ENCODE measurements at places on chromosomes 6 and 20. TPM values are rescaled to one million over a fixed set of nuclear protein-coding genes. Genes with fewer than 3 reads are reported as not detected.

Gene TDRD6
- under 0.01 TPM for total RNA-seq

Gene TMEM14B
- total RNA-seq, result 45.7 TPM

Gene ADGRF5
- total RNA-seq, result 276 TPM

Gene SAMD10
- 1.6 TPM for total RNA-seq

Gene HLA-DMB
- 1.0 TPM for total RNA-seq

Gene CHRNA4
- total RNA-seq, result not detected

Gene SLC22A7
- not detected for total RNA-seq

Gene DAAM2
- total RNA-seq, result 0.16 TPM

Gene FAM162B
- total RNA-seq, result 0.16 TPM

Gene TTK
- total RNA-seq, result 12.1 TPM

Gene BACH2
- 0.16 TPM for total RNA-seq

Gene SDC4
- 12.6 TPM for total RNA-seq

Gene PLCB1
- 33.4 TPM for total RNA-seq

Gene ISM1
- total RNA-seq, result 0.06 TPM

Gene RUNX2
- not detected for total RNA-seq

Gene SLC44A4
- 0.06 TPM for total RNA-seq

Gene GSTA3
- total RNA-seq, result not detected

Gene ZNF165
- 0.16 TPM for total RNA-seq

Gene C6orf15
- total RNA-seq, result not detected

Gene ELOVL2
- not detected for total RNA-seq

Gene TEAD3
- total RNA-seq, result 0.31 TPM

Gene EDN1
- 486 TPM for total RNA-seq

Gene WFDC12
- not detected for total RNA-seq

Gene SOX18
- 43.9 TPM for total RNA-seq

Gene HMGCLL1
- not detected for total RNA-seq

Gene OOEP
- not detected for total RNA-seq

Gene C20orf141
- not detected for total RNA-seq

Gene RNF39
- not detected for total RNA-seq

Gene BPIFA1
- not detected for total RNA-seq

Gene TBC1D20
- 14.2 TPM for total RNA-seq

Gene COL9A3
- total RNA-seq, result 0.32 TPM

Gene KCNK5
- total RNA-seq, result not detected

Gene DSP
- total RNA-seq, result 59.2 TPM

Gene RFX6
- total RNA-seq, result not detected

Gene BMP5
- total RNA-seq, result not detected

Gene OVOL2
- not detected for total RNA-seq
